HTR-8/SVneo (cell line): ENCODE measurements at places on chromosomes 2 and 18.
A peak's percentile ranks its signal among the peaks of the same experiment; 100 is the strongest.

- no peak for DNase-seq
Measured at GRCh38 chr18:61398961-61399705, 65.9 kb downstream of the CDH20 start.

DNA sequence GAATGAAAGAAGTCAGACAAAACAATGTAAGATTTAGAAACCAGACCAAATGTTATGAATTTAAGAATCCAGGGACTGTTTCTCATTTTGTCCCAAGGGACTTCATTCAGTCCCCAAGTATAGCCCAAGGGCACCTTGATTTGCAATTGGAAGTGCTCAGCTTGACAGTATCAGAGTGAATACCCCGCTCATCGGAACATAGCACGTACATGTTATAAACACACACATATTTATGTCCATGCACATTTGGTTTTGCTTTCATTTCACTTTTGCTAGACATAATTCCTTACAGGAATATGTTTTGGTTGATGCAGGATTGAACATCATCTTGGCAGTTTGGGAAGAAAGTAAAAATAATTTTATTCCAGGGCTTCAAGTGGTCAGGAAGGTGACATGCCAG lies 100.2 kb downstream of the PID1 start:
- no peak for DNase-seq

GRCh38 chr2:231052494-231053451 lies 3.9 kb upstream of the PSMD1 start:
- peak; percentile 86 for DNase-seq

DNA sequence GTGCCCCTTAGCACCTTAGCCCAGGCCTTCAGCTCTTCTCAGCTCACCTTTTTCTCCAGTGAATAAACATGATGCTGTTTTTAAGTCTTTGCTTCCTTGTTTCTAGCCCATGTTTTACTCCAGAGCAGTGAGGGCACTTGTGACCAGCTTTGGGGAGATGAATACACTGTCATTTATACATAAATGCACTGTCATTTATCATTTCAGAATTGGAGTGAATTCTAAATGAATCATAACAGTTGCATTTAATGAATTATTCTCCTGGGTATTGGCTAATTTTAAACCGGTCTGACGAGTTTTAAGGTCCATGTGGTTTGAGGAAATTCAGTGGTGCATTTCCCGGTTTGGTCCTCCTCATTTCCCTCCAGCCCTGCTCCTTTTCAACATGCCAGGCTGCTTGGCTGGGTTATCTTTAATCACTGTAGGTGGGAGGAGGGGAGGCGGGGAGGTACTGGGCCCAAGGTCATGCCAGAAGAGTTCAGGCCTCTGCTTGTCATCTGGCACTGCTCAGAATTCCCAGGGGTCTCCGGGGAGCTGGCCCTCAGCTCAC lies 23.9 kb downstream of the PRKCE start:
- DNase-seq: no peak

DNA sequence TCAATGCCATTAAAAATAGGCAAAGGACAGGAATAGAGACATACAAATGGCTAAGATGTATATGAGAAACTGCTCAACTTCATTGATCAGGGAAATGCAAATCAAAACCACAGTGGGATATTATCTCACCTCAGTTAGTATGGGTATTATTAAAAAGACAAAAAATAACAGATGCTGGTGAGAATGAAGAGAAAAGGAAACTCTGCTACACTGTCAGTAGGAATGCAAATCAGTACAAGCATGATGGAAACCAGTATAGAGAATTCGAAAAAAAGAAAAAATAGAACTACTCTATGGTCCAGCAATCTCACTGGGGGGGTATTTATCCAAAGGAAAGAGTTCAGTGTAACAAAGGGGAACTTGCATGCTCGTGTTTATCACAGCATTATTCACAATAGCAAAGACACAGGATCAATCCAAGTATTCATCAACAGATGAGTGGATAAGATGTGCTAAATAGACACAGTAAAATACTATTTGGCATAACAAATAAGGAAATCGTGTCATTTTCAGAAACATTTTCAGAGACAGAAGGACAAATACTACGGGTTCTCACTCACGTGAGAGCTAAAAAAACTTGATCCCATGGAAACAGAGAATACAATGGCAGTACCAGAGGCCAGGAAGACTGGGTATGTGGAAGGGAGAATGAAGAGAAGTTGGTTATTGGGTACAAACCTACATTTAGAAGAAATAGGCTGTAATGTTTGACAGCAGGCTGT lies 60.6 kb downstream of the CCDC74A start:
- no peak for DNase-seq

DNA sequence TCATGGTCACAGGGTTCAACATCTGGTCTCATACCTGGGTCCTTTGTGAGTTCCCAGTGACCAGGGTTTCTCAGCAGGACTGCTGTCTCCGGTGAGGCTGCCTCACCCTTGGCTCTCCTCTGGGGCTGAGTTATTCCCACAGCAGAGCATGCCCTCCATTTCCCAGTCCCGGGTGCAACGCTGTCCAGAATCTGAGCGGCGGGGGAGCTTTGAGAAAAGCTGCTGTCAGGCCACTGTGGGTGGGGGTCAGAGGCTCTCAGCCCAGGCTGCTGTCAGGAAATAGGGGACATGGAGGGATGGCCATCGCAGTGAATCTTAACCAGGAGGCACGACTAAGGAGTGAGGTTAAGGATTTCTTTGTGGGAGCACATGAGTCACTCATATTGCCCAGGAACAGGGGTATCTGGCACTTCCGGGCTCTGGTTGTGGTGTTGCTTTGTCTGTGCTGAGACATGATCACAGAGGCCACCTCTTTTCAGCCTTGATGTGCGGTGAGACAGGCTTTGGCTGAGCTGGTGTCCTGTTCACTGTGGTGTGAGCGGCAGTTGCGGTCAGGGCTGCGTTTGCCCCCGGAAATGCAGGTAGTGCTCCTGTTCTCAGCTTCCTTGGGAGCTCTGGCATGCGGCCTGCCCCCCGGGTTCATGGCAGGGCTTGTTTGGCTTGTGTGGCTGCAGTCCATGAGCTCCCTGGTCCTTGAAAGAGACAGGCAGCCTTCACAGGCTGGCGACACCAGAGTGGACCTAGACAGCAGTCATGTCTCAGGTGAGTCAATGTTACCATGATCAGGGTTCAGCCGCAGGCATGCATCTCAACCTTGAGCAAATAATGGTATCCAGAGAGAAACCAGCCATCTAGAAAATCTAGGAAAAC lies 310.7 kb upstream of the MYT1L start:
- no peak for DNase-seq

- DNase-seq: no peak
Measured at GRCh38 chr2:192011196-192011595, 164.3 kb upstream of the CAVIN2 start.

GRCh38 chr18:45324495-45325113 lies 290.7 kb upstream of the SLC14A2 start:
- no peak for DNase-seq

GRCh38 chr2:158756976-158757375 lies 38.1 kb upstream of the DAPL1 start:
- no peak for DNase-seq

- DNase-seq: peak; percentile 53
Measured at GRCh38 chr2:86298411-86299390, 38.7 kb downstream of the REEP1 start.

GRCh38 chr2:216424274-216424673 lies 12.0 kb downstream of the SMARCAL1 start:
- DNase-seq: no peak

DNA sequence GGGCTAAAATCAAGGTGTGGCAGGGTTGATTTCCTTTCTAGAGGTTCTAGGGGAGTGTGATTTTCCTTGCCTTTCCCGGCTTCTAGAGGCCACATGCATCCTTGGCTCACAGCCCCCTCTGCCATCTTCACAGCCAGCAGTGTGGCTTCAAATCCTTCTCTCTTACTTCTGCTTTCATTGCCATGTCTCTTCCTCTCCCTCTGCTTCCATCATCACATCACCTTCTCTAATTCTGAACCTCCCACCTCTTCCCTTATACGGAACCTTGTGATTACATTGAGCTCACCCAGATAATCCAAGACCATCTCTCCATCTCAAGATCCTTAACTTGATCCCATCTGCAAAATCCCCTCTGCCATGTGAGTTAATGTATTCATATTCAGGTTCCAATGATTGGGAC lies 56.2 kb upstream of the RMDN2 start:
- no peak for DNase-seq

GRCh38 chr2:175676813-175677212 lies 325.3 kb downstream of the LNPK start:
- DNase-seq: no peak
